ENCODE measurements at places on chromosomes 7 and 10. TPM values are rescaled to one million over a fixed set of nuclear protein-coding genes. Genes with fewer than 3 reads are reported as not detected.

SORBS1 gene
- total RNA-seq, result 1.4 TPM

NPTX2 gene
- total RNA-seq, result 0.20 TPM

HOXA3 gene
- total RNA-seq, result not detected

CRYGN gene
- total RNA-seq, result not detected

PLAC9 gene
- not detected for total RNA-seq

ANKRD30A gene
- total RNA-seq, result not detected

CNPY1 gene
- not detected for total RNA-seq

STOX1 gene
- 0.50 TPM for total RNA-seq

FAM171A1 gene
- 0.24 TPM for total RNA-seq

FAM13C gene
- not detected for total RNA-seq

C7orf57 gene
- total RNA-seq, result 0.57 TPM

FEZF1 gene
- not detected for total RNA-seq

PDK4 gene
- total RNA-seq, result 0.33 TPM

MYH16 gene
- total RNA-seq, result not detected

ERVW-1 gene
- not detected for total RNA-seq

AGR2 gene
- total RNA-seq, result not detected

NEUROD6 gene
- not detected for total RNA-seq

ADRB1 gene
- 1.3 TPM for total RNA-seq

XRCC2 gene
- 10.1 TPM for total RNA-seq

THSD7A gene
- 0.75 TPM for total RNA-seq

SSMEM1 gene
- not detected for total RNA-seq

BICC1 gene
- total RNA-seq, result 0.26 TPM

ZNF425 gene
- total RNA-seq, result 1.4 TPM

Data from natural killer cell treated with Interleukin-12 subunit alpha and Interleukin-12 subunit beta and Interleukin-15 and Interleukin-18, amount 100 ng/mL, for 72 hours (primary cell).